ENCODE measurements at places on chromosomes 7 and 10.

DNA sequence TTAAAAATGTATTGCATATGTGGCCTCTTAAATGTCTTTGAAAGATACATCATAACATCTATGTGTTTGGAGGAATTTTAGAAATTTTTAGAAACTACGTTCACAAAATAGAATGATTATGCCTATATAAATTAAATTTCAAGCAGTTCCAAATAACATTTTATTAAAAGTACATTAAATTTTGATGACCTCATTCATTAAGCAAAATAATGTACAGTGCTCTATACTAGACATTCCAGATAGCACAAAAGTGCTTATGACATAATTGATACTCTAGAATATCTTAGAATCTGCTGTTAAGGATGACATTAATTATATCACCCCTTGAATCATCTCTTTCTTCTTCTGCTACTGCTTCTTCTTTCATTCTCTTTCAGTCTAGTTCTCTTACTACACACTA, 528.9 kb downstream of the GFRA1 start:
- DNase-seq: no peak

- no peak for DNase-seq
Measured at GRCh38 chr7:159119851-159120539, 24.7 kb downstream of the VIPR2 start.

DNA sequence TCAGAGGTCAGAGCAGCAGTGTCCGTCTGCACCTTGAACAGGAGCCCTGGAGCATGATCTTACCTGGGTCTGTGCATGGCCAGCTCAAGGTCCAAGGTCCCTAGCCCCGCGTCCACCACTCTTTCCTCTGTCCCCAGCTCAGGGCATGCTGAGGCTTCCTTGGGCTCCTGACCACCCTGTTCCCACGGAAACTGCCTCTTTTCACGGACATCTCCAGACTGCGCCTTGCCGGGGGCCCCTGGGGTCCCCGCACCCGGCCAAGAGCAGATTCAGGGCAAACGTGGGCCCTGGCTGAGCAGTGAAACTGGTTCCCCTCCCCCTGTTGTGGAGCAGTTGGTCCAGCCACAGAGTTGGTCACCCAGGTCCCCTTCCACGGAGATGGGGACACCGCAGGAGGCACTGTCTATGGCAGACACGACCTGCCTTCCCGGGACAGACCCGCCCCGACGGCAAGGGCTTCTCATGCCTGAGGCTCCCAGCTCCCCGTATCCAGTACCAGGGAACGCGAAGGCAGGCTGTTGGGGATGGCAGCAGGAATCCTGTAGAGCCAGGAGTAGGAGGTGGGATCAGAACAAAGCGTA, 217.4 kb upstream of the PPP2R2D start:
- DNase-seq: no peak

- DNase-seq: no peak
Measured at GRCh38 chr10:60910543-60910942, 33.4 kb downstream of the RHOBTB1 start.

DNA sequence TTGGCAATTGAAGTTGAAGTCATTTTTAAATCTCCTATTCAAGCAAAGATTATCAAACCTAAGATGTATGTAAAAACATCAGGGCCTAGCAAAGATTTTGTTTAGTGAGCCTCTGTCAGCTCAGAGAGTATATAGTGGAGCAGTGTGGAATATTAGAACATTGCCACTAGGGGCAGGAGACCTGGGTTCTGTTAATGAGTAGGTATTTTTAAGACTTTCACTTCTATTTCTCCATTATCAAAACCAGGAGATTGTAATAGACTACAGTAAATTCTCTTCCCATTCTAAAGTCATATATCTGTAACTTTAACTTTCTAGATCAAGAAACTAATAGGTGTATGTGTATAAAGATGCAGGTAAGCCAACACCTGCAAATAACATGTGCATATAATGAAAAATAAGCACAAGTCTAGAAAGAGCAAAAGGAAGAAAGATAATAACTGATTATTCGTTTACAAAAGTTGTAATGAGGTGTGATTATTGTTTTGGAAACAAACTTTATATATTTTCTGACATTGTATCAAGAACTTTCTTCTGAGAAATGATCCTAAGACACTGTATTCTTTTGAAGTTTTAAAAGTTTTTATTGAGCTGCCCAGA, 64.4 kb downstream of the KCND2 start:
- no peak for DNase-seq

GRCh38 chr7:96826089-96826488, 116.4 kb upstream of the SEM1 start:
- no peak for DNase-seq

GRCh38 chr10:26839966-26840627, 20.7 kb downstream of the ABI1 start:
- DNase-seq: no peak

- DNase-seq: no peak
Measured at GRCh38 chr7:134553976-134554375, 5.1 kb downstream of the AKR1B15 start.

DNA sequence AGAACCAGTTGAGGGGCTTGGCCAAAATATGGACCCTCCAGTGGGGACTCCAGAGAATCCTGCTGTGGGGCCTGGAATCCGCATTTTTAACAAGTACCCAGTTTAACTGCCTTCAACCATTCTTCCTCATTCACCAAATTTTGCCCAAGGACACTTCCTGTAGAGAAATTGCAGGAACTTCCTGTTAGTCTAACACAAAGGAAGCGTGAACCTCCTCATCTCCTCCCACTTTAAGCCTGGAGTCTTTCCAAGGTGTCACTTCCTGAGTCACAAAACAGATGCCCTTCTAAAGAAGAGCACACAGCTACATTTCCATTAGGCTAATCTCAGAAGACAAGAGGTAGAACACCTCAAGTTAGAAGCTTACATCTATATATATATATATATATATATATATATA, 188.4 kb downstream of the PPP1R17 start:
- no peak for DNase-seq

All from hematopoietic multipotent progenitor cell treated with erythropoietin and hydrocortisone succinate and interleukin-3 and kit ligand, for 17 days (in vitro differentiated cells).